ENCODE measurements at places on chromosomes 11 and 22. TPM values are rescaled to one million over a fixed set of nuclear protein-coding genes. Genes with fewer than 3 reads are reported as not detected.

GRCh38 chr11:112113539-112114457 lies 27.1 kb downstream of the SDHD start:
- peak; percentile 21 for DNase-seq

DNA sequence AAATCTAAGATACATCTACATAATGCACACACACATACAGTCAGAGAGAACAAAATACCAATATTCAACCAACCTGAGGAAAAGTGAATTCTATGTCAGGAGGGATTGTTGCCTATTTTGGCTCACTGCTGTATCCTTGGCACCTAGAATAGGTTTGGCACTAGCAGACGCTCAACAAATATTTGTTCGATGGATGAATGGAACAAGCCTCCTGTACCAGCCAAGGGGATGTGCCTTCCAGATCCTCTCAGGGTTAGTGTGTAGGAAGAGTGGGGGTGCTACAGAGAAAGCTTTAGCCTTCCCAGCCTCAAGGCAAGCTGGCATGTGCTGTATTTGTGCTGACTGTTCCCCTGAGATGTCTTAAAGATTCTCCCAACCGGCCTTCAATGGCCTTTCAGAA lies 23.3 kb upstream of the POU2AF1 start:
- no peak for DNase-seq

- no peak for DNase-seq
These were observed 25.0 kb upstream of the OR56A1 start for GRCh38 chr11:6055569-6055968.

GRCh38 chr11:69915501-69916250 lies 96.5 kb upstream of the FGF3 start:
- DNase-seq = no peak

DNA sequence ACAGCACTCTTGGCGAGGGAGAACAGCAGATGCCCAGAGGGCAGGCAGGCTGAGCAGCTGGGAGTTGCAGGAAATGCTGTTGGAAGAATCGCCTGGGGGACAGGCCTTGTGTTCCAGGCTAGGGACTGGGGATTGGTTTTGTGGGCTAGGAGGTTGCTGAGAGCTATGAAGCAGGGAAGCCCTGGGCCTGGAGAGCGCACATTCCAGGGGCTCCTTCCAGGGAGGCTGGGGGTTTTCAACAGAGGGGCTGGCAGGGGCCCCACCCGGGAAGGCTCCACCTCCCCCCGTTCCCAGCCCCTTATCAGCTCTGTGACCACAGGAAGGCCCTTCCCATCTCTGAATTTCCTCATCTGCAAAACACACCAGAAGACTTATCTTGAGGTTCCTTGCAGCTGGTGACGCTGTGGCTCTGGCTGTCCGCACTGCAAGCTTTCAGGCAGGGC lies 21.7 kb downstream of the WNT11 start:
- DNase-seq = no peak

- DNase-seq = no peak
These were observed 18.2 kb upstream of the OR6A2 start for GRCh38 chr11:6817694-6818093.

DNA sequence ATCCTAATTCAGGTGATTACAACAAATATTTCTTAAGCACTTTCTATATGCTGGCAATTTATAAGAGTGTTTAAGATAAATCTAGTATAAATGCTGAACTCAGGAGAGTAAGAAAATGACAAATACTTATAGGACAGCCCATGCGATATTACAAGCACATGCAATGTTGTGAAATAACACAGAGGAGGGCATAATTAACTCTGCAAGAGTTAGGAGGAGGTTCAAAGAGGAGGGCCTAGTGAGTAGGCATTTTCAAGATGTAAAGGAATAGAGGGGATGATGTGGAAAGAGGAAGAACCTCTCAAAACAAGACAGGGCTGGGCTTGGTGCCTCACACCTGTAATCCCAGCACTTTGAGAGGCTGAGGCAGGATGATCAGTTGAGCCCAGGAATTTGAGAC lies 37.1 kb upstream of the IL17RA start:
- DNase-seq = no peak

- DNase-seq = no peak
These were observed 62.5 kb downstream of the USP35 start for GRCh38 chr11:78251083-78251775.

DNA sequence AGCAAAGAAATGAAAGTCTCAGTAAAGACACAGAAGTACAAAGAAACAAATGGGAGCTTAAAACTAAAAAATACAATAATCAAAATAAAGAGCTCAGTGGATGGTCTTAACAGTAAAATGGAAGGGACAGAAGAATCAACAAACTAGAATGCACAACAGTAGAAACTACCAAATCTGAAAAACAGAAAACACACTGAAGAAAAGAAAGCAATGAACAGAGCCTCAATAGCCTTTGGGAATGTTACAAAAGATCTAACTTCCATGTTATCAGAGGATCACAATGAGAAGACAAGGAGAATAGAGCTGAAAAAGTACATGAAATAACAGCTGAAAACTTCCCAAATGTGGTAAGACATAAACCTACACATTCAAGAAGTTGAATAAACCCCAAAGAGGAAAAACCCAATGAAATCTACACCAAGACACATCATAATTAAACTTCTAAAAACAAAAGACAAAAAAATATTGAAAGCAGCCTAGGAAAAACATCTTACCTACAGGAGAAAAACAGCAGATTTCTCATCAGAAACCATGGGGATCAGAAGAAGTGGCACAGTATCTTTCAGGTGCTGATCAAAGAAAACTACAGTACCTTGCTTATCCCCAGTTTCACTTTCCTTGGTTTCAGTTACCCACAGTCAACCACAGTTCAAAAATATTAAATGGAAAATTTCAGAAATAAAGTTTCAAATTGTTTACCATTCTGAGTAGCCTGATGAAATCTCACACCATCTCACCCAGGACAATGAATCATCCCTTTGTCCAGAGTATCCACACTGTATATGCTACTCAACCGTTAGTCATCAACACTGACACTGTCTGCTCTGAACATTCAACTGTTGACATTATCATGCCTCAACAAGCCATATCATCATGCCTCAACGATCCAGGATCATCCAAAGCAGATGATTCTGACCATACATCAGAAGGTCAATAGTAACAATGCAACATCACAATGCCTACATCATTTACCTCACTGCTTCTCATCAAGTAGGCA lies 22.2 kb downstream of the RRAS2 start:
- DNase-seq = peak; percentile 84

GRCh38 chr22:49015459-49015858 lies 812.2 kb downstream of the BRD1 start:
- DNase-seq = no peak

- DNase-seq = no peak
These were observed 2.7 kb upstream of the RAB1B start for GRCh38 chr11:66265531-66266377.

- DNase-seq = no peak
These were observed 135.1 kb downstream of the FDX1 start for GRCh38 chr11:110564676-110565356.

DNA sequence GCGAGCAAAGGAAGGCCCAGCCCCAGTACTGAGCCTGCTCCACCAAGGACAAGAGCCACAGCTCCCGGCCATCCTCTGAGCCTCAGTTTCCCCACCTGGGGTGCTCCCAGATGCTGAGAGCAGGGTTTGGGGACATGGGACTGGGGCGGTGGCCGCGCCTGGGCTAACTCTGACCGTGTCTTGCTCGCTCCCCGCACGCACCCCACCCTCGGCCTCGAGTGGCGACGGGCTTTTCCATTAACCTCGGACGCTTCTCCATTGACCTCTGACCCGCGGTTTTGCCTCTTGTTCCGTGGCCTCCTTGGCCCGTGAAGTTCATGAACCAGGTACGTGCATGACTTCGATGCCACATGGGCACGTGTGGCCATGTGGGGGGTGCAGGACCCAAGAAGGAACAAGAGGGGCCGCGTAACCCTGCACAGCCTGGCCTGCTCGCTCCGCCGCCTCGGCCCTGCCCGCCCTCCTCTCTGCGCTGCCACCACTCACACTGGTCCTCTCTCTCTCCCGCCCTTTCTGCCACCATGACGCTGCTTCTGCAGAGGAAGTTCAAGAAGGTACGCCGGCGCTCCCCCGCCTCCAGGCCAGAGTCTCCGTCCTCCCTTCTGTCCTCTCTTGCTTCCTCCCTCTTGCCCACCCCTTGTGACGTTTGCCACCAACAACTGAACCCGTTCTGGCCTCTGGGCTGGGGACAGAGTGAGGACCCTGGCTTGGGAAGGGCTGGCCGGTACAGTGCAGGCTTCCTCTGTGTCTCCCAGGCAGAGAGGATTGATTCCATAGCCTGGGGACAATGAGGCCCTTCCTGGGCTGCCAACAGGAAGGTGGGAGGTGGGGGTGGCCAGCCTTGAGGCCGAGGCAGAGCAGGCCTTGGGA lies 6.9 kb downstream of the TNNT3 start:
- DNase-seq = no peak

GRCh38 chr11:125257190-125257579 lies 92.6 kb downstream of the PKNOX2 start:
- DNase-seq = no peak

DNA sequence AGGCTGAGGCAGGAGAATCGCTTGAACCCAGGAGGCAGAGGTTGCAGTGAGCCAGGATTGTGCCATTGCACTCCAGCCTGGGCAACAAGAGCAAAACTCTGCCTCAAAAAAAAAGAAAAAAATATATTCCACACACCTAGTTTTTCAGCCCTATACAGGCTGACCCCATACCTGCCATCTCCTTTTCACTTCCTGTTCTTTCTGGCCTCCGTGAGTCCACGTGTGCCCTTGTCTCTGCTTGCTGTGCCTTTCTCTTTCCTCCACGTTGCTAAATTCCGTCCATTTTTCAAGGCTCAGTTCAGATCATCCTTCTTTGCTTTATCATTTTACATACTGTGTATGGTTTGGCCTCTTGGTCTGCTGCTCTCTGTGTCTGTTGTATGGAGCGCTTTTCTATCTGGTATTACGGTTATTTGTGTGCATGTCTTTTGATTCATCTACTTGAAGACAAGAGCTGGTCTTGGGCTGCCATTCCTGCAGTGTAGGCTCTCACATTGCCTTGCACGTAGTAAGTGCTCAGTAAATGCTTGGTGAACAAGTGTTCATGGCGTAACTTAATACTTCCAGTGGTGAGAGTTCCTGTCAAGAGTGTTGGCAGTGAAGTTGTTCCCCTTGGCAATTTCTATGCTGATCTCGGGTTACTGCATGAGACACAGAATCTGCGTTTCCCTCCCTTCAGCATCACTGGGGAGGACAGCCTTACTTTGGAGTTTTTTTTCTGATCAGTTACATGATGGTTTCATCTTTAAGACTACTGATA lies 57.5 kb downstream of the PTPRJ start:
- DNase-seq = no peak

GRCh38 chr11:47352556-47352955 lies at the start of gene MYBPC3:
MYBPC3 (minus strand) TSS chr11:47352702; CDS start chr11:47352647, 55 bp downstream.
- DNase-seq = no peak

- no peak for DNase-seq
These were observed 70.0 kb upstream of the FAT3 start for GRCh38 chr11:92154611-92155010.

DNA sequence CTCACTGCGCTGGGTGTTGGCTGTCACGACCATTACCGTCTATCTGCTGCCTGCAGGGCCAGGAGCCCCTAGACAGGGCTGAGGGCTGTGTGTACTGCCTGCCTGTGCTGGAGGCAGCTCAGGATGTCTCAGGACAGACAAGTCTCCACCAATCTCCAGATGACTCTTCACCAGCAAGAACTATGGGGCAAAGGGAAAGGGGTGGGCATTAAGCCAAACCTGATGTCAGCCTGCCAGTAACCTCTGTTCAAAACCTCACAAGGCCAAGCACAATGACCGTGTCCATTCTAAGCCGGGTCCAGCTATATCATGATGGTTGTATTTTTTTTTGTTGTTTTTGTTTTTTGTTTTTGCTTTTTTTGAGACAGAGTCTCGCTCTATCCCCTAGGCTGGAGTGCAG lies 31.6 kb downstream of the MAFF start:
- no peak for DNase-seq

- DNase-seq = peak; percentile 90
These were observed 1.0 kb upstream of the POLD4 start for GRCh38 chr11:67354075-67355022.

GRCh38 chr22:33922349-33922681 lies 2.0 kb upstream of the LARGE1 start:
- no peak for DNase-seq

GRCh38 chr11:64356498-64357411 lies 2.2 kb upstream of the RPS6KA4 start:
- DNase-seq = no peak

DNA sequence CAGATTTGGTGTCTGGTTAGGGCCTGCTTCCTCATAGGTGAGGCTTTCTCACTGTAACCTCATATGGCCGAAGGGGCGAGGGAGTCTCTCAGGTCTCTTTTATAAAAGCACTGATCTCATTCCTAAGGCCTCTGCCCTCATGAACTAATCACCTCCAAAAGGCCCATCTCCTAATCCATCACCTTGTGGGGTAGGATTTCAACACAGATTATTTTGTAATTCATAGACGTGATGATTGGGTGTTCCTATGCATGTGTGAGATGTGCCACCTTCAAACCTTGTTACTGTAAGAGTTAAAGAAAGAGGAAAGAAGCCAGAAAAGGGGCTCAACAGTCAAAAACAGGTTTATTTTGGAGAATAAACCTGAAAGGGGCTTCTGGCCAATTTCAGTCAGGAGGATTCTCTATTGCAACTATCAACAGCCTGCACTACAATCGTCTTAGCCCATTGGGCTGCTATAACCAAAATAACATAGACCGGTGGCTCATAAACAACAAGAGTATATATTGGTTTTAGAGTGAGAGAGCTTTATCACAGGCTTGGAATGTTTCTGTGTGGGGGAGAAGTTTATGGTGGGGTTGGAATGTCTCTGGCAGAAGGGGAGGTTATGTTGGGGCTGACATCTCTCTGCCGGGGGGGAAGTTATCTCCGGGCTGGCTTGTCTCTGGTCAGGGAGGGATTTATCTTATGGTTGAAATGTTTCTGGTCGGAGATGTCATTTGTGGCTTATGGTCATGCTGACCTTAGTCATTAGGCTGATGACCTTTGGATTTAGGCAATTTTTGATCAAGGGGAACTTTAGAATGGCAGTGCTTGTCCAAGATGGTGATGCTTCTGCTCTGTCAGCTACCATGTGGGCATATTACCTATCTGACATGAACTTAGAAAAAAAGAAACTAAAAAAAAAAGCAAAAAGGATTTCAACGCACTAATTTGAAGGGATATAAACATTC lies 35.1 kb downstream of the CSF2RB start:
- DNase-seq = no peak

- no peak for DNase-seq
These were observed 43.3 kb downstream of the MYEOV start for GRCh38 chr11:69337211-69337721.

GRCh38 chr11:46554213-46555147 lies 39.3 kb downstream of the AMBRA1 start:
- peak; percentile 71 for DNase-seq

DNA sequence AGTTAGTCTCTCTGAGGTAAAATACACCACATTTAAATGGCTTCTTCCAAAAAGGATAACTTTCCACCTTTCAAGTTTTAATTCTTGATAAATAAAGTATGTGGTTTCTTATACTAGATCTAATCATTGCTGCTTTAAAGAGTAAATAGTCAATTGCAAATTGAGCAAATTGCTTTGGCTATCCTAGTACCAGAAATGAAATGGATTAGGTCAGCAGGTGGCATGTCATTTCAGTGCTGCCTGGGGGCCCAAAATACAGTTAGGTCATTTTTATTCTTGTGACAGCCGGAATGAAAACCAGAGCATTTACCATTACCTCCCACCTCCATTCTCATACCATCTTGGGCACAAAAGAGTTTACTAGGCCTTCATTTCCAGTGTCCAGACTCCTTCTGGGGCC lies 70.2 kb downstream of the PHF21A start:
- no peak for DNase-seq

The RIBC2 gene
- 0.27 TPM for total RNA-seq

The HTR3B gene
- total RNA-seq = not detected

The OR5P2 gene
- total RNA-seq = not detected

The ACER3 gene
- 20.8 TPM for total RNA-seq

The MEN1 gene
- total RNA-seq = 28.5 TPM

The DUSP8 gene
- 19.2 TPM for total RNA-seq

The MMP11 gene
- total RNA-seq = 41.9 TPM

The AHNAK gene
- 224 TPM for total RNA-seq

Data from kidney epithelial cell (primary cell).